ENCODE measurements at places on chromosomes 1 and 21.

- DNase-seq: peak; percentile 19
Measured at GRCh38 chr1:51535006-51535592, 16.0 kb upstream of the EPS15 start.

- DNase-seq: no peak
Measured at GRCh38 chr1:61175976-61176375, 93.6 kb downstream of the NFIA start.

DNA sequence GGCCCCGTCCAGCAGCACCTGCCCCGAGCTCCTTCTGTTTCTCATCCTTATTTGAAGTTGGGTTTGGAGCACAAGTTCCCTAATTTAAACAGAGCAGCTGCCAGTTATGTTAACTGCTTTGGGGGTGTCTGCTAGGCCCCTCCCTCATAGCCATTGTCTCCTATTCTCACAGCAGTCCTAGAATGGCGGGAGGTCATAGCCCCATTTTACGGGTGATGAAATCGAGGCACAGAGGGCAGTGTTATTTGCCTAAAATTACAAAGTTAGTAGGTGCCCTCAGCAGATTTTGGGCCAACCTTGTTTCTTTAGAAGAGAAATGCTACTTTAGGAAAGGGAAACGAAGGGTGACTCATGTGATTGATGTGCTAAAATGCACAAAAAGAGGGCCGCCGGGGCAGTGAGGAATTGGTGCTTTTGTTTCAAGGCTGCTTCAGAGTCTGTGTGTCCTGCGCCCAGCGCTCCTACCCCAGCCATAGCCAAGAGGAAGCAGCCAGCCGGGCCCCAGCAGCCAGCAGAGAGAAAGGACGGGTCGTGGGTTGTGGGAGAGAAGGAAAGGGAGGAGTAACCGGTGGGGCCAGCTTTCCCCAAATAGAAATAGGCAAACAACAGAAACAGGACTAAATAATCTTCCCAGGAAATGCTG lies 13.0 kb downstream of the VANGL1 start:
- DNase-seq: no peak

DNA sequence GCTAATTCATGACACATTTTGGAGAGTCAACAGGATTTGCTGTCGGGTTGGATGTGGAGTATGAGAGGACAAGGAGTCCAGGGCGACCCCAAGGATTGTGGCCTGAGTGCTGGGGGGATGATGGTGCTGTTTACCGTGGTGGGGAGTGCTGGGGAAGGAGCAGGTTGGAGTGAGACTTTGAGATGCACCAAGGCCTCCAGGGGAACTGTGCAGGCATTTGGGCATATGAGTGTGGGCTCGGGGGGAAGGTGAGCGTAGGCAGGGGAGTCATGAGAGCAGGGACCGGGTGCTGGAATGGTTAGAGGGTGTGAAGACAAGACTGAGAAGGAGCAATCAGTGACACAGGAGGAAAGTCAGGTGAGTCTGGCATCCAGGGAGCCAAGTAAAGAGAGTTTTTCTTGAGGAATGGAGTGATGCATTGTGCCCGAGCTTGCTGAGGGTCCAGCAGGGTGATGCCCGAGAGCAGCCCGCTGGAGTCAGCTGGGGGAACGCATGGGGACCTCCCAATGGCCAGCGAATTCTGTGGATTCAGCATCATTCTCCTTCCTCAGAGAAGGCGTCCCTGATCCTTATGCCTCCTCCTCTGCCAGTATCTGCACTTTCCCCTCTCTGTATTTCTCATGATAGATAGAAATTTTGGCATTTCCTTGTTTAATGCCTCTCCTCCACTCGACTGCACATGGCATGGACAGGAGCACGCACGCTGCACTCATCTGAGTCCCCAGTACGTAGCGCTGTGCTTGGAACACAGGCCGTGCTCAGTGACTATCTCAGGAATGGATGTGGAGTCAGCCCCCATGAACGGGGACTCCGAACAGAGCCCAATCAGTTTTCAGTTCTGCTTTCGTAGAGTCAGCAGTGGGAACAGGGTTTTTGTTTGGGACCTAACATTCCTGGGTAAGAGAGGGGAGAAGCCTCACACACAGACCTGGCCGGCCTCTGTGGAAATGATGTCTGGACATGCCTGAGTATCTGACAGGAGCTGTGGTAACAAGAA lies 52.1 kb upstream of the ETV3 start:
- DNase-seq: no peak

GRCh38 chr1:65459397-65459768 lies 38.9 kb downstream of the LEPR start:
- DNase-seq: no peak

- no peak for DNase-seq
Measured at GRCh38 chr1:83883979-83884378, 115.0 kb downstream of the TTLL7 start.

DNA sequence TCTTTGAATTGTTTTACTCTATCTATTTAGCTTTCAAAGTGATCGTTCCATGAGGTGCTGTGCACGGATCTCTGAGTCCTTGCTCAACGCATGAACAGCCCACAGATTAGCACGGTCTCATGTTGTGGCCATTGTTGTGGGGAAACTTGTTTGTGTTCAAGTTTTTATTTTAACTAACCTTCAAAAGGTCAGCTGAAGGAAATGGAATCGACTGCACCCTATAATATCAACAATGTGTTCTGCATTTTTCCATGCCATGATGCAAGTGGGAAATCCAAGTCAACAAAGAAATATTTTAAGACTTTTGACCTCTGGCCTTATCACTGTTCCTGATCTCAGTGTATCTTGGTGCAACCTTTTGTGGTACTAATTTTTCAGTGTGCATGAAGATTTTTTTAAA lies 6.1 kb downstream of the SH2D1B start:
- DNase-seq: no peak

GRCh38 chr1:66729119-66729518 lies 23.1 kb upstream of the DYNLT5 start:
- DNase-seq: no peak

DNA sequence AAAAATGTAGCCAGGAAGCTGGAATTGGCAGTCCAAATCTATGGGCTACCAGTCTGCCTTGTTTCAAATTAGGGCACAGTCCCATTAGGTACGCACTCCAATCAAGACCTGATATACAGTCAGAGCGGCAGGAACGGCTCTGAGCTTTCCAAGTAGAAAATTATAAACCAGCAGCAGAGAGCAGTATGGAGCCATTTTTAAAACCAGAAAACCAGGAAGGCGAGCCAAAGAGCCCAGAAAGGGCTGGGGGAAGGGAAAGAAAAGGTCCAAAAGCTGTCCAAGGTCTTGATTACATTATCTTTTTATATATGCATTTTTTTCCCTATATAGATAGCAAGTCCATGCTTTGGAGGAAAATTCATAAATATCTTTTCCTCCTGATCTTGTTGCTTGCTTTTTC lies 719.0 kb downstream of the RWDD3 start:
- DNase-seq: no peak

DNA sequence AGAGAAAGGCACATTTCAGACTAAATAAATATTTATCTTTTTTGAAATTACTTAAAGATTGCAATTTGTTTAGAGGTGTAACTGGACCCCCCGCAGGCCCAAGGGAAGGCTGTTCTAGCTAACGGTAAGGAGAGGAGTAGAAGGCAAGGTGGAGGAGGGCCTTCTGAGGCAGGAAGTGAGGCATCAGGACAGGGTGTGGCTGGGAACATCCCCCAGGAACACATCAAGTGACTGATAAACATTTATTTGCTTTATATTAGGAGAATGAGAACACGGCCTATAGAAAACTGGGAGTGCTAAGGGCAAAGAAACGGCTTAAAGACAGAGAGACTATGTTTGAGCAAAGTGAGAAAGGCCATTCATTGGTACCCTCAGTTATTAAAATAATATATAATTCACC lies 23.2 kb downstream of the HIVEP3 start:
- DNase-seq: no peak

- no peak for DNase-seq
Measured at GRCh38 chr1:15578921-15579682, 5.7 kb downstream of the AGMAT start.

GRCh38 chr1:202825748-202826147 lies 15.0 kb downstream of the PCAT6 start:
- DNase-seq: no peak

GRCh38 chr1:42776502-42776901 lies 8.3 kb upstream of the TMEM269 start:
- no peak for DNase-seq

- DNase-seq: no peak
Measured at GRCh38 chr1:214076708-214077065, 88.9 kb downstream of the PROX1 start.

DNA sequence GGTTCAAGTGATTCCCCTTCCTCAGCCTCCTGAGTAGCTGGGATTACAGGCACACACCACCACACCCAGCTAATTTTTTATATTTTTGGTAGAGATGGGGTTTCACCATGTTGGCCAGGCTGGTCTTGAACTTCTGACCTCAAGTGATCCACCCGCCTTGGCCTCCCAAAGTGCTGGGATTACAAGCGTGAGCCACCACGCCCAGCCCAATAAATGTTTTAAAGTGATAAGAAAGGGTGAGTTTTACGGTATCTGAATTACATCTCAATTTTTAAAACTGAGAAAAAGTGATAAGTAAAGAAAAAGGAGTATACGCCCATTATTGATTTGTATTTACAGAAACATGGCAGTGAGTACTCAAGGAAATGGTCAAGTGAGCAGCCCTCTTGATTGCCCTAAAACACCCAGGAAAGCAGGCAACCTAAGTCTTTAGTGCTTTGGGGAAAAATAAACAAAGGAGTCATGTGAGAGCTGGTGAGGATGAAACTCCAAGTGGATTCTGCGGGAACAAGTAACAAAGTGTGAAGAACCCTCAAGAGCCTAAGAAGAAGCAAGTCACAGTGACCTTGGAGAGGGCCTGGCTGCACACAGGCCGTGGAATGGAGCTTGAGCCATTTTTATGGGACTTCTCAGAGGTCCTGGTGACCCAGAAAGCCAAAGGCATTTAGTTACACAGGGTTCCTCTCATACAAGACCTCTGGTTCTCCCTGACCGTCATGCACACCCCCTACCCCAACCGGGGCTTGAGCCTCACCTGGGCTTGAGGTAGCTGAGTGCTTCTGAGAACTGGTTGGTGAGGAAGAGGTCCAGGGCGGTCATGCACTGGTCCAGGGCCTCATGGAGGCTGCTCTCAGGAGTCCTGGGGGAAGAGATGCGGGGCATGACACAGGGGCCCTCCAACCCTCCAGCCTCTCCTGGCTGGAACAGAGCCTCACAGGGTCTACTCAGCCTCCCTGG lies 9.1 kb downstream of the TTC39A start:
- no peak for DNase-seq

- no peak for DNase-seq
Measured at GRCh38 chr1:239918634-239919033, 173.0 kb upstream of the FMN2 start.

- peak; percentile 40 for DNase-seq
Measured at GRCh38 chr1:6343506-6344405, 49.8 kb downstream of the ACOT7 start.

GRCh38 chr1:82343381-82343780 lies 542.6 kb downstream of the ADGRL2 start:
- no peak for DNase-seq

- DNase-seq: no peak
Measured at GRCh38 chr21:42562816-42563215, 49.2 kb downstream of the SLC37A1 start.

DNA sequence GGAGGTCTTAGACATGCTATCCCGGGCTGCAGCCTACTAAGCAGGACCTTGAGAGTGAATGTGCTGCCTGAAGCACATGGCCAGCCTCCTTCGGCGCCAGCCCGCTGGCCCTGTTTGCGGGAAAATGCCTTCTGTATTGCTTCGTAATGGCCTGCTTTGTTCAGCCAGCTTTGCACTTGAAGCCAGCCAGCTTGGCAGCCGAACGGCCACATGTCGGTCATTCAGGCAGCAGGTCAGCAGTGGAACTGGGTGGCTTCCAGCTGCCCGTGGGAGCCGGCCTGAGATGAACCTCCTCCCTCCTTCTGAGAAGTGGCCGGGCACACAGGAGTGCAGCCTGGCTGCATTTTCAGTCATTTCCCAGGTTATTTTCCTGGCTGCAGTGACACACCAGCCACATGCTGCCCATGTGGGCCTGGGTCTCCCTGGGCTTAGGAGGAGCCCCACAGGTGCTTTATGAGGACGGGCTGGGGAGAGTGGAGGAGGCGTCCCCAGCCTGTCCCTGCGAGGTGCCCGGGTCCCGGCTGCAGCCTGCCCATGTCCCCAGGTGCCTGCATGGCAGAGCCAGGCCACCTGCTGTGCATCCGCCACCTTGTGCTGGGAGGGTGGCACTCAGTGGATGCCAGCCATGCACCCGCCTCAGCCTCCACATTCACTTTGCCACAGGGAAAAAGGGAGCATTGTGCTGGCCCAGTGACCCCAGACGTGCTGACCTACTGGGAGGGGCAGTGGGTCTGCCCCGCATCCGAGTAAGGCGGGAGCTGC lies 103.5 kb downstream of the SIK1 start:
- no peak for DNase-seq

- DNase-seq: no peak
Measured at GRCh38 chr1:182147136-182147820, 85.8 kb upstream of the ZNF648 start.

GRCh38 chr1:9292361-9293240 lies at the start of gene SPSB1:
TSS of gene SPSB1 (plus strand) at chr1:9292894. CDS start at chr1:9355892, 62,998 bp downstream.
- DNase-seq: peak; percentile 53

DNA sequence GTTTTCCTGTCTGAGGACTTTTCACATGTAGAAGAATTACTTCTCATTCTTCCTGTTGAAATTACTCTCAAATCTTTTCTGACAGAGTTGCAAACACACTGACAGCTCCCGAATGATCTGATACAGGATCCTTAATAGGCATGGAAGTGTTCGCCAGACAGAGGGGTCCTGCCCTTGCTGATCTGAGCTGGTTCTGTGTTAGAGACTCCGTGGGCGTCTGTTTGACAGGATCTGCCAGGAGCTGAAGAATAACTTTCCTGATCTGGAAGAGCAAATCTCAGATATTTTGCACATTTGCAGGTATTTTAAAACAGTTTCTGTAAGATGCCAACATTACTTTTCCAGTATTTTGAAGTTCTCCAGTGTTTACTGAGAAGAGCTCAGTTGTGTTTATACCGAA lies 202.3 kb downstream of the DYRK1A start:
- no peak for DNase-seq

DNA sequence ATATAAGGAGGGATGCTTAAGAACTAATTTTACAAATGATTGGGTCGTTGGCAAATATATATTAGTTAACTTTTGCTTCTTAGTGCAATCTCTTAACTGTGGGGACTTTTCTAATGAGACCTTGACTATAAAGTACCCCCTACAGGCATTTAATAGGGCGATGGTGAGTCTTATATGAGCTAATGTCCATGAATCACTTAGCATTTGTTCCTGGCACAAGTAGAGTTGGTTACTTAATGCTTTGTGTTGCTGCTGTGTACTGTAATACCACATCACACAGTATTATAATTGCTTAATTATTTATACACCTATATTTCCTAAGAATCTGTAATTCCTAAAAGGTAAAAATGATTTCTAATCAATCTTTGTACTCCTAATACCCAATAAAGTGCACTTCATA lies 25.3 kb upstream of the TMCO1 start:
- DNase-seq: no peak

Measured in T-helper 9 cell (primary cell).